Nucleus accumbens (tissue), 56 donors: ENCODE measurements at places on chromosomes 2 and 18.

GRCh38 chr2:227347117-227347516, 22.1 kb downstream of the MFF start:
- DNase-seq: no peak

GRCh38 chr18:62778976-62779869, 63.9 kb downstream of the PHLPP1 start:
- DNase-seq: no peak

DNA sequence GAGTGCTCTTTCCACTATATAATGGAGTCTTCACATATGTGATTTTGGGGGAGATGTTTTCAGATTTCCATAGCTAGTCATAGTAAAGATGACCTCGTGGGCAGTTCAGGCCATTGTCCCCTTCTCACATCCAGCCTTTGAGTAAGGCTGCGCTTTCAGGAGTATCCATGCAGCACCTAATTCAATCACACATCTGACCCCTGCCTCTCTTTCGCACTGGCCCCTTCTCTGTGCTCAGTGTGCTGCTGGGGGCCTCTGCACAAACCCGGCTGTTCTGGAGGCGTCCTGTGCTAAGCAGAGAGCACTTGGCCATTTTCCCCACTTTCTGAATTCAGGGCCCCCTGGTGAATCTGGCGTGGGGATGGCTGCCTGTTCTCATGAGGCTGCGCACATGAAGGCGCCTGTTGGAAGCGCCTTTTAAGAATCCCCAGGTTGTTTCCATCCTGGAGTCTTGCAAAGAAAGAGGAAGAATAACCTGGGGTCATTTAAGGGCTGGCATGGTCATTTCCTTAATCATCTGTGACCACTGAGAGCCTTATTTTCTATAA, 96.0 kb upstream of the ALPP start:
- DNase-seq: no peak

- DNase-seq: no peak
Measured at GRCh38 chr2:102540882-102541281, 67.9 kb downstream of the SLC9A4 start.

DNA sequence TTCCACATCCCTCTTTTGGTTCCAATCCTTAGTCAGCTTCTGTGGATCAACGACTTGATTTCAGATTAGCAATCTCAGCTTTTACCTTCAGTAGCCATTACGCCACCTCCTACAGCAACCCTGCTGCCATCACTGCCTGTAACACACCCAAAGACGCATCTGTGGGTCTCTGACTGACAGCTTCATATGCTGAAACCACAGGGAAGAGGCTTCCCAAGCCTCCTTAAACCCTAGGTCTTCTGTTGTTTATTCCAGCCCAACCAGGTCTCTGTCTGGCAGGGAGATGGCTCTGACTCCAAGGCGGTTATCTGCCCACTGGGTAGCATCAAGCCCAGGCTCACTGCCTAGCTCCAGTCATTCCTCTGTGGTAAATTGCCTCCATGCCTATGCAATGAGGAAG, 28.6 kb upstream of the TRIB2 start:
- no peak for DNase-seq

- DNase-seq: no peak
Measured at GRCh38 chr18:6745504-6746031, 16.1 kb downstream of the ARHGAP28 start.

DNA sequence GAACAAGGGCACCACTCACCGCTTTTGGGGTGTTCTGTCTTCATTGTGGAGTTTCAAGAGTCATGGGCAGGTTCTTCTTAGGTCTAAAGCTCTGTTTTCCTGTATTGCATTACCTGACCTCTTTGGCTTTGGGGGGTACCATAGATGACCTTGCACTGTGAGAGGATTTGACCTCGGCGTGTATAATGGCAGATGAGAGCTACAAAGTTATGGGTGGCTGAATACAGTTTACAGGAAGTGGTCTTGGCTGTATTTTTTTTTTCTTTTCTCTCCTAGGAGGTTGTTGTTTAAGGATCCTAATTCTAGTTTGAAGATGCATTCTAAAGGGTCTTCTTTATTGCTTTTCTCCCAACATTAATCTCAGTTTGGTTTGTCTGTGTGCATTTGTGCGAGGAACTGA, 11.5 kb downstream of the GAL3ST2 start:
- no peak for DNase-seq

- no peak for DNase-seq
Measured at GRCh38 chr2:108165729-108166128, 74.0 kb upstream of the SULT1C3 start.

GRCh38 chr2:209591021-209591420, 167.2 kb downstream of the MAP2 start:
- DNase-seq: no peak

DNA sequence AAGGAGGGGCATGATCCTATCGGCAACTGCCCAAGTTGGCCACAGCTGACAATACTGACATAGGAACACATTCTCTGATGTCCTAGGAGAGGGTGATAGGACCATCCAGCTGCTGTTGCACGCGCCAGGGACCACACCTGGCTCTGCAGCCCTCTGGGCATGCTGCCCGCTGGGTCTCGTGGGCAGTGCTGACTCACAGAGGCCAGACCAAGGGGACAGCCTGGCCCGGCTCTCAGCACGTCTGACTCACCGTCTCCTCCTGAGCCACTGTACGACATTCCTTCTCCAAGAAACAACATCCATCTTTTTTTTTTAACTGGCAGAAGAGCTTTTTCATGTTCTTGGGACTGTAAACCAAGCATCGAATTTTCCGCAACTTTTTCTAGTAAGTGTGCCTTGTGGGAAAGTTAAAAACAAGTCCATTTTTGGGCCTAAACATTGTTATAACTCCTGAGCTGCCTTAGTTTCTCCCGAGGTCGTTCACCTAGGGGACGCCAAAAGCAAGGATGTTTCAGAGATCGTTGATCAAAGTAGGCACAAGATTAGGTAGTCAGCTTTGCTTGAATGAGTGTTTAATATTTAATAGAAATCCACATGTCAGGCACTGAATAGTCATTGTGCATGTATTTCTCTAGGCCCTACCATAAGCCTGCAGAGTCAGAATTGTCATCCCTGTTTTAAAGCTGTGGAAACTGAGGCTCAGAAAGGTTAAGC, 100.3 kb downstream of the TTC32 start:
- DNase-seq: no peak
